ENCODE measurements at places on chromosomes 7 and 10. TPM values are rescaled to one million over a fixed set of nuclear protein-coding genes. Genes with fewer than 3 reads are reported as not detected.

The ITGA8 gene
- total RNA-seq = 1.1 TPM

DNA sequence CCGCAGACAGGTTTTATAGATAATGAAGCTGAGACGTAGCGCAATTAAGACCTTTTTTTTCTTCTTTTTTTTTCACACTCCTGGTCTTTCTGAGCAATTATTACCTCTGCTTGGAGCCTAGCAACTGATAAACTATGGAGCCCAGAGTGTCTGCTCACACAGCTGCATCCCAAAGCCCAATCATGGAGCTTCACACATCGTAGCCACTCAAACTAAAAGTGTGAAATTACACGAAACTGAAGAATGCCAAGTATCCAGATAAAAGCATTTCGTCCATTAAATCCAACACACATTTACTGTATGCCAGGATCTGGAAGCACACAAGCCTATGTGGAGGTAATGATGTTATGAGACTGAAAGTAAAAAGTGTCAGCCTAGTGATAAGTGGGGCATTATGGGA lies 97.6 kb downstream of the NRP1 start:
- DNase-seq = no peak

DNA sequence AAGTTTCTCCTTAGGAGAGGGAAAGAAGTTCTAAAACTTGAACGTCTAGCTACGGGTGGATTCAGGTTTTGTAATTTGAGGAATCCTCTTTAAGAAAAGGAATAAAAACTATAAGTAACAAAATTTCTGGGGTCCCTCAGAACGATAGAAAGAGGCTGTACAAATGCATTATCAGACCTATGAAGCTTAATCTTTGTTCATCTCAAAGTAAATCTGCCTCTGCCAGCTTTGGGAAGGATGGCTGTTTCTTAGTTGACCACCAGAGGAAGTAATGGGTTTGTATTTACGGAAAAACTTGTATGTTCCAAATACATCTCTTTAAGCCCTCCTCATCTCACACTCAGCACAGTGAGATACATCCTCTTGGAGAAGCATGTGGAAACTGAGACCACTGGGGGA lies 864 bp downstream of the PSTK start:
- no peak for DNase-seq

GRCh38 chr10:132257271-132257670 lies 50.5 kb downstream of the STK32C start:
- no peak for DNase-seq

Measured in omental fat pad (tissue), 4 donors.